ENCODE measurements at places on chromosomes 12 and 14.

DNA sequence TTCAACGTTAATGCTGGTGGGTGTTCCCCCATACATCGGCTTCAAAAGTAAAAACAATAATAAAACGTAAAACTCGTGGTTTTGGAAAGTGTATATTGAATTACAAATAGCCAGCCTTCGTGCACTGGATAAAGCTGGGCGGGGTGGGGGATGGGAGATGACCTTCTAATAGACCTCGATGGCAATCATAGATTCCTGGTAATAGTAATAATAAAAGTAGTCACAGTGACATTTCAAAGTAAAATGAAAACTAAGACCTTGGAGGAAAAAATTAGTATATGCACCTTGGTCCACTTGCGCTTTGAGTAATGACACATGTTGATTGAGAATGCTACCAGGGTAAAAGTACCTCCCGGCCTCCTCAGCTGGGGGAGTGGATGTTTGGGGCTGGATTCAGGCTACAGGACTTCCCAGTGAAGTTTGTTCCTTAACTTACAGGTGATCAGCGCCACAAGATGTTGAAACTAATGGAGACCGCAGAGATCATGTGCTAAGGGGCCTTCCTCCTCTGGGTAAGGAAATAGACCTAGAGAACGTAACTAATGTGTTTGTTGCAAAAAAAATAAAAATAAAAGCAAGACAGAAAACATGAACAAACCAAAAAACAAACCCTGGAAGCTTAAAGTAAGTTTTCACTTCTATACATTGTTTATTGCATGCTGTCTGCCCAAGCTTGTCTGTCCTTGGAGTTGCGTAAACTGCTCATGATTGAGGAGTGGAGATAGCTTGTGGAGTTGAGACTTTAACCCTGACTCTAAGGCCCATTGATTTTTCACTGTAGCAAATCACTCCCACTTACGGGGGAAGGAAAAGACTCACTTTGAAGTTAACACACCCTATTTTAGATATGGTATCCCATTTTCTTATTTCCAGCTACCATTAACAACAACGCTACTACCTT is 907 bp upstream of the LRIG3 start:
- DNase-seq, result no peak

- DNase-seq, result no peak
These were observed 708.8 kb downstream of the RERGL start for GRCh38 chr12:17381211-17381610.

DNA sequence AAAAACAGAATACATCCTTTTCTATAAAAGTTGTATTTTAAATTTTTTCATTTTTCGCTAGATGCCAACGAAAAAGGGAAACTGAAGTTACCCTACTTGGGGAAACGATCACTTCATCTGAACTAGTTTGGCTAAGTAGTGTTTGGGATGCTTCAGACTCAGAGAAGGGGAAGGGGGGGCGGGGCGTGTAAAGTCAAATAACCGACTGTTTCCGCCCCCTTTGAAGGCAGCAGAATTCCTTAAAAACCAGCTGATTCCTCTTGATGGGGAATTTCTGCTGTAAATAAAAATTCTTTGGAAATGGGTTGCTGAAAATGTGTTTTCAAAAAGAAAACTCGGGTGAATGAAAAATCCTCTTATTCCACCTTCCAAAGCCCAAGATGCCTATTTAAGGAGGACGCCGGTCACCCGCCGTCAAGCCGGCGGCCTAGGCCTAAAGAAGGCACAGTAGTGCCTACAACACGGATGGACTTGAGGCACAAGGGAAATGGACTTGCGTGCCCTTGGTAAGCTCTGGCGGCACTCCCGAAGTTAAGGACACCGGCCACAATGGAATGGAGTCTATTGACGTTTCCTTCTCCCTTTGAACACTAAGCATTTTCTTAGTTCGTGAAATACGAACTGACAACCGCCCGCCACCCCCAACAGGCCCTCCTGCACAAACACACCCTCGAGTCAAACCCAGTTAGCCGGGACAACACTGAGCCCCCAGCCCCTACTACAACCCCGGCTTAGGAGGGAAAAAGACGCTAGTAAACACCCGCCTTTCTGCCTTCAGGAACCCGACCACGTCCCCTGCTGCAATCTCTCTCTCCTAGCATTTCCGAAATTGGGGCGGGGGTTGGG is 1.9 kb downstream of the ATXN2 start:
- DNase-seq, result no peak

DNA sequence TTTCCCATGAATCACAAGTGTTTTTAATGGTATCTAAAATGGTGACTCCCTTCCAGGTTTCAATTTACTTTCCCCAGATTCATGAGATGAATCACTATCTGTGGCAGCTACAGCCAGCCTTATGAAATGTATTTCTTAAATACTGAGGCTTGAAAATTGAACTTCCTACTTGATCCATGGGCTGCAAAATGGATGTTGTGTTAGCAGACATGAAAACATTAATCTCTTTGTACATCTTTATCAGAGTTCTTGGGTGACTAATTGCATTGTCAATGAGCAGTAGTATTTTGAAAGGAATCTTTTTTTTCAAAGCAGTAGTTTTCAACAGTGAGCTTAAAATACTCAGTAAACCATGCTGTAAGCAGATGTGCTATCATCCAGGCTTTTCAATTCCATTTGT is 250.8 kb downstream of the SLC6A15 start:
- peak; percentile 59 for DNase-seq

DNA sequence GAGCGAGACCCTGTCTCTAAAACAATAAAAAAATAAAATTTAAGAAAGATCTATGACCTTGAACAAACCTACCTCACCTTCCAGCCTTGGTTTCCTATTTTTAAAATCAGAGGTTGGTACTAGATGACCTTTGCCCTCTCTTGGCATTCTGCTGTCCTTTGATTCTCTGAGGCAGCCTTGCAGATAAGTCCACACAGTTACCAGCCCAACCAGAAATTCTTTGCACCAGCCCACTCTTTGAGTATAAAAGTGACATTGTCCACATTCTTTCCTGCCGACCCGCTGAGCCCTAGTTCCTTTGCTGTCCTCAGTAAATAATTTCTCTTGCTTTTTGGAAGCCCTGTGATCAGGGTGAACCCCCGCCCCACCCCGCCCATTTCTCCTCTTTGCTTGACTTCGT is 150.4 kb downstream of the PHETA1 start:
- no peak for DNase-seq

DNA sequence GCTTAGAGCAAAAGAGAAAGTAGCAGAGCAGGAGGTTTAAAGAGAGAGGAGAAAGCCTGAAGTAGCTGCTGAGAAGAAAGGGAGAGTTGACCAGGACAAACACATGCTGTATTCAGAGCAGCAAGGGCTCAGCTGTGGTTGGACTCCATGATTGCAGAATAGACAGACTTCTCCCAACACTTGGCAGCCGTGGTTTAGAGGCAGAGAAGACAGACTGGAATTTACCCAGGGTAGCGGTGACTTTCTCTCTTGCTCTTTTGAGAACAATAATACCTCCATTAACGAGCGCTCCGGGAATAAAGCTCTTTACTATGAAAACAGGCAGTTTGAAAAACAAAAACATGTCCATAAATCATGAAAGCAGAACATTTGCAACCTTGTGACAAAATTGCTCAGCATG is 21.4 kb upstream of the IGF1 start:
- DNase-seq, result no peak

- no peak for DNase-seq
These were observed 78.4 kb downstream of the MOK start for GRCh38 chr14:102226356-102227125.

DNA sequence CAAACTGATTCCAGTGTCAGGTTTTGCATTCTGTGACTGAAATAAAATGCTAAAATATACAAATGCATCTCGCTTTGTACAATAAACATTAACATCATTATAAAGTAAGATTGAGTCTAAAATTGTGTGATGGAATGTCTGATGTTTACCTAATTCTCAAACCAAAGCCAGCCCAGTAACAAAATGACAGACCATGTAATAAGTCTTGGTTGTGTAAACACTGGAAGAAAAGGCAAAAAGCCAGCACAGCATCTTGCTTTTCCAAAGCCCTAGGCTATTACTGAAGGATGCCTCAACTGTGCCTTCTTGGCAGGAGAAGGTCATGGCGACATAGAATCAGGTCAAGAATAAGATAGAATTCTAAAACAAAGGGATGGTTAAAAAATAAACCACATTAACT is 169.6 kb downstream of the EGLN3 start:
- no peak for DNase-seq

- DNase-seq, result no peak
These were observed 108.9 kb downstream of the PTCSC3 start for GRCh38 chr14:36067428-36068187.

DNA sequence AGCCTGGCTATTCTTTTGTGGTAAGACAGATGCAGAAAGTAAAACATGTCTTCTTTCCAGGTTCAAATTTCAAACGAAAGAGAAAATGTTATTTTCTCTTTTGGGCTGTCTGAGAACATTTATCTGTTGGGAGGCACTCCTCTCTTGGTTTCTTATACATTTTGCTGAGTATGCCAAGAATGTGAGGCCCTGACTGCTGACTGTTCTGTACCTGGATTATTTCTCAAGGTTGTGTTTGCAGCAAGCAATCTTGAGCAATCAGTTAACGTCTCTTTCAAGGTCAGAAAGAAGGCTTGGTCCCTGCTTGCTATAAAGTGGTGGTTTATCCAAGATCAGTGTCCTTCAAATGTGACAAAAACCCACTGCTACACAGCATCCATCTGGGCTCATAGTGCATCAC is 9.8 kb downstream of the SSTR1 start:
- no peak for DNase-seq

GRCh38 chr12:122100568-122100967 is 22.0 kb downstream of the MLXIP start:
- DNase-seq, result no peak

GRCh38 chr12:89901319-89901718 is 192.7 kb upstream of the ATP2B1 start:
- DNase-seq, result no peak

DNA sequence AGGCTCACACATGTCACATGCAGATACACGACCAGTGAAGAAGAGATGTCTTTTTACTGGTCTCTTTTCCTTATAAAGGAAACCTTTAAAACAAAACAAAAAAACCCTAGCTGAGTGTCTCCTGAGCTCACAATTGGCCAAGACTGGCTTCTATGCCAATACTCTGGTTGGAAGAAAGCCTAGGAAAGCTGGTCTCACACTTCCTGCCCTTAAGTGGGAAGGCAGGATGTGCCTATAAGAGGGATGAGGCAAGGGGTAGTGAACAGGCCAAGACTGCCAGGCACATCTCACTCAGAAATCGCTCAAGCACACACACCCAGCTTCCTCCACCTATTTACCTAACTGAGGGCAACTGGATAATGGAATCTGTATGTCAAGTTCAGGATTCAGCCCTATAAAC is 50.0 kb downstream of the SOCS2 start:
- DNase-seq, result no peak

GRCh38 chr12:116248433-116248832 is 29.1 kb downstream of the MED13L start:
- no peak for DNase-seq

GRCh38 chr12:31890295-31891285 is 68.6 kb upstream of the RESF1 start:
- DNase-seq, result no peak

GRCh38 chr14:63692310-63693020 is 35.4 kb downstream of the SGPP1 start:
- DNase-seq, result no peak

- DNase-seq, result no peak
These were observed 1.1 kb upstream of the BCL11B start for GRCh38 chr14:99272899-99273765.

GRCh38 chr12:4579305-4580102 is 17.5 kb downstream of the DYRK4 start:
- no peak for DNase-seq

DNA sequence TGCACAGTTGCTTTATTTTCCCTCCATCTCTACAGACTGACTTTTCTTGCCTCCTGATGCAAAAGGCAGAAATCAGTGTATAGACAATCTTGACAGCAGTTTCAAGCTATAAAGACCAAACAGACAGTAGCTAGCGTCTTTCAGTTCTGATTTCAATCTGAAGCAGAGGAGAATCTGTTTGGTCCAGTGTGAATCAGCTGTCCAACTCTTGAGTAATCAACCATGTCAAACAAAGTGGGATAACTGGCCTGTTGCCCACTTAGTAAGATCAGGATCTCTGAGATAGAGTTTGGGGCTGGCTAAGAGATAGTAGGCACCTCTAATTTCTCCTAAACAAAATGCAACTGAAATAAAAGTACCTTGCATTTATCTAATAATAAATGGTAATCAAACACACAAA is 797.4 kb upstream of the FBXO33 start:
- DNase-seq, result no peak

DNA sequence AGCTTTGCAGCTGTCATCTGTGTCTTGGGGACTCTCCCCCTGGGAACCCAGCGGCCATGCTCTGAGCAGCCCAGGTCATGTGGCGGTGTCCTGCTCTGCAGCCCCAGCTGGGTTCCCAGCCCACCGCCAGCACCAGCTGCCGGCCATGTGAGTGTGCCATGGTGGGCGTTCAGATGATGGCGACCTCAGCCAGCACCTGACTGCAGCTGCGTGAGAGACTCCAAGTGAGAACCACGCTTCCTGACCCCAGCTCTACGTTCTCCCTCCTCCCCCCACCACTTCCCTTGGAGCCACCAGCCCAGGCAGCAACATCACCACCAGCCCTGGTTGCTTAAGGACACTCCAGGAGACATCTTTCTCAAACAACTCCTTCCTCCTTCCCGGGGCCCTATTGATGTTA is 68.8 kb downstream of the SLC24A4 start:
- DNase-seq, result no peak

DNA sequence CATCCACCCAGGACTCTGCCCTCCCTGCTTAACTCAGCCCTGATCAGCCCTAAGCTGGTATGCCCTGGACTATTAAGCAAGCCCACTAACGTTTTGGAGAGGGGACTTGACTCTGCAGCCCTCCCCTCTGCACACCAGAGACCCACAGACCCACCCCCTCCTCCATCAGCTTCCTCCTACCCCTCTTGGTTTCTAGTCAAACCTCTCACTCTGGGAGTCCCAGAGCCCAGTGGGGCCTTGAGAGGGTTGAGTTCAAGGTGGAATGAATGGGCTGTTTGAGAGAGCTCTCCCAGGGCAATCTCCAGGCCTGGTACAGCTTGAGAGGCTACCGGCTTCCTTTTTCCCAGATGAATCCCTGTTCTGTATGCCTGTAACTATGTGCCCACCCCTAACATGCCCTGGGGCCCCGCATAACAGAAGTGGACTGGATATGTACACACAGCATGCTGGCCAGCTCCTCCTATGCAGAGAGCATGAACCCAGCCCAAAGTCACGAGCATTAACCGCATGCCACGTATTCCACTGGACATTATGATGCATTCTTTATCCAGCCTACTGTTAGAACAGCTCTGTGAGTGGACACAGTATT is 43.6 kb downstream of the IRF2BPL start:
- no peak for DNase-seq

GRCh38 chr12:25972783-25973182 is 14.3 kb downstream of the RASSF8 start:
- DNase-seq, result no peak

DNA sequence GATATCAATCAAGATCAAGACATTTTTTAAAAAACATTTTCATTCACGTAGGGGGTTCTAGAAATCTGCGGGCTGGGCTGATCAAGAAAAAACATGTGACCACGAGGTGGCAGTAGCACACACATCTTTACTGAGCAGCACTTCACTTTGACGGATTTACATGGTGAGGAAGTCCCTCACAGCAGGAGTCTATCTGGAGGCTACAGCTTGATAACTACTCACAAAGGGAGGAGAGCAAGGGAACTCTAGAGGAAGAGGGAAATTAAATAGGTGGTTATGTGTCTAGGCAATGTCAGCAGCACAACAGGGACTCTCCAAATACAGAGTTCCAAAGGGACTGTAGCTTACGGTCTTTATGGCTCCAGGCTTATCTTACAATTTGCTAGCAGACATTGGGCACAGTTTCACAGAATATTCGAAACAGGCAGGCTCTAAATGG is 248.1 kb downstream of the DPY19L2 start:
- DNase-seq, result no peak

- DNase-seq, result peak; percentile 44
These were observed 34.3 kb upstream of the TEX22 start for GRCh38 chr14:105363847-105364708.
